ENCODE measurements at places on chromosomes 2 and 18.

GRCh38 chr18:58319719-58320118 lies 275.7 kb downstream of the NEDD4L start:
- H3K4me1 ChIP-seq = peaks cover 10% of the 10 kb centered on the region
- no peaks in the 10 kb centered on the region for H3K27me3 ChIP-seq
- H3K4me3 ChIP-seq = no peak overlapping the region
- H3K27ac ChIP-seq = no peak overlapping the region
- DNase-seq = no peak

- H3K36me3 ChIP-seq = no peaks in the 10 kb centered on the region
- no peak overlapping the region for H3K4me3 ChIP-seq
- no peak overlapping the region for H3K27ac ChIP-seq
- H3K27me3 ChIP-seq = no peaks in the 10 kb centered on the region
- H3K4me1 ChIP-seq = no peaks in the 10 kb centered on the region
Observed at GRCh38 chr2:177180269-177181000, 32.2 kb upstream of the HNRNPA3 start.

DNA sequence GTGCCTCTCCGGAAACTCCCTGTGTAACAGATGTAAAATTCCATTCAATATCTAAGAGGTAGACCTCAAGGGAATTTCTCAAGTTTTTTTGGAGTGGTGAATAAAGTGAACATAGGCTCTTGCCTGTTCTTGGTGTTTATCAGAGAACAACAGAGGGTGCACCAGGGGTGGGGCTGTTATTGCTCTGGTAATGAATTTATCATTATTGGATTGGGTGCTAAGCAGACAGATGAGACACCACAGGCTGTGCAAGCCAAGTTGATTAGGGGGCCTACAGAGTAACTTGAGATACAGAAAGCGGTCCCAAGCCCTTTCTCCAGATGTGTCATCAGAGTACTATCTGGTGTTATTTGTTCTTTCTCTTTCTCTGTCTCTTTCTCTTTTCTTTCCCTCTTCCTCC lies 286.3 kb downstream of the OSR1 start:
- no peak for DNase-seq
- H3K27me3 ChIP-seq = no peaks in the 10 kb centered on the region
- no peak overlapping the region for H3K27ac ChIP-seq
- no peaks in the 10 kb centered on the region for H3K4me1 ChIP-seq
- H3K36me3 ChIP-seq = no peaks in the 10 kb centered on the region

- no peak overlapping the region for H3K27ac ChIP-seq
- no peaks in the 10 kb centered on the region for H3K36me3 ChIP-seq
- H3K27me3 ChIP-seq = no peaks in the 10 kb centered on the region
- peaks cover 1% of the 10 kb centered on the region for H3K4me1 ChIP-seq
- DNase-seq = no peak
Observed at GRCh38 chr18:12397254-12397653, 10.5 kb upstream of the PRELID3A start.

GRCh38 chr2:47129191-47129706 lies 25.9 kb downstream of the STPG4 start:
- DNase-seq = no peak
- H3K27ac ChIP-seq = no peak overlapping the region
- H3K36me3 ChIP-seq = no peaks in the 10 kb centered on the region
- no peak overlapping the region for H3K4me3 ChIP-seq

- DNase-seq = no peak
- H3K36me3 ChIP-seq = no peaks in the 10 kb centered on the region
- no peak overlapping the region for H3K4me3 ChIP-seq
- peaks cover 5% of the 10 kb centered on the region for H3K4me1 ChIP-seq
Observed at GRCh38 chr2:84882775-84883550, 2.1 kb upstream of the TRABD2A start.

GRCh38 chr2:197209742-197210408 lies 100.7 kb downstream of the ANKRD44 start:
- no peaks in the 10 kb centered on the region for H3K4me1 ChIP-seq
- no peak overlapping the region for H3K27ac ChIP-seq

- H3K4me3 ChIP-seq = no peak overlapping the region
- no peaks in the 10 kb centered on the region for H3K36me3 ChIP-seq
- no peak overlapping the region for H3K27ac ChIP-seq
- H3K27me3 ChIP-seq = no peaks in the 10 kb centered on the region
Observed at GRCh38 chr2:71100195-71100964, 29.6 kb downstream of the MCEE start.

- no peak overlapping the region for H3K4me3 ChIP-seq
- H3K27ac ChIP-seq = no peak overlapping the region
- no peak for DNase-seq
- H3K27me3 ChIP-seq = no peaks in the 10 kb centered on the region
- H3K4me1 ChIP-seq = no peaks in the 10 kb centered on the region
Observed at GRCh38 chr2:161173541-161174194, 13.4 kb downstream of the TANK start.

GRCh38 chr18:50578030-50578429 lies 18.1 kb downstream of the MAPK4 start:
- H3K27ac ChIP-seq = no peak overlapping the region
- peaks cover 5% of the 10 kb centered on the region for H3K4me1 ChIP-seq
- no peak overlapping the region for H3K4me3 ChIP-seq
- no peaks in the 10 kb centered on the region for H3K27me3 ChIP-seq

DNA sequence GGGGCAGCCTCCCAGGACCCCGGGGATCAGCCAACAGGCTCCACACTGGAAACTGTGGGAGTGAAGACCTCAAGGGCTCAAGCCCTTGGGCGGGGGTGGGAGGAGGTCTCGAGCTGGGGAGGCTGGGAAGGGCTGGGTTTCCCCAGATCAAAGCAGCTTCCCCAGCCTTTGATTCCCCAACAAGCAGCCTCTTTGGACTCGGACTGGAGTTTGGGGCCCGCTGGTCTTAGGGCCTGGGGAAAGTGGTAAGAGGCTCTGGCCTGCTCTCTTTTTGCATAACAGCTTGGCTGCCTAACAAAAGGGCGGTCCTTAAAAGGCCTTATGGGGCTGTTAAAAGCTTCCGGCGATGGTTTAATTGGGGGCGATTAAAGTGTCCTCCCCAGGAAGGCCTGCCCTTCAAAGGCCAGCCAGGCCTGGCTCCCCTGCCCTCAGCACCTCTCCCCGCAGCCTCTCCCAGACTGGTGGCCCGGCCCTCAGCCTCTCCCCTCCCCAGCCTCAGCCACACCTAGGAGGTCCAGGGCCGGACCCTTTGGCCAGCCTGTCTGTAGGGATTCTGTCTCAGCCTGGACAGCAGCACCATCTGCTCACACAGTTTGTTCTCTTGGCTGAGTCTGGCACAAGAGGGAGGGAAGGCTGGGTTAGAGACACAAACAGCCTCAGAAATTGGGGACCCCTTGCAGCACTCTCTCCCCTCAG lies 39.6 kb downstream of the ZFP36L2 start:
- no peak for DNase-seq
- no peaks in the 10 kb centered on the region for H3K27me3 ChIP-seq
- H3K36me3 ChIP-seq = no peaks in the 10 kb centered on the region

DNA sequence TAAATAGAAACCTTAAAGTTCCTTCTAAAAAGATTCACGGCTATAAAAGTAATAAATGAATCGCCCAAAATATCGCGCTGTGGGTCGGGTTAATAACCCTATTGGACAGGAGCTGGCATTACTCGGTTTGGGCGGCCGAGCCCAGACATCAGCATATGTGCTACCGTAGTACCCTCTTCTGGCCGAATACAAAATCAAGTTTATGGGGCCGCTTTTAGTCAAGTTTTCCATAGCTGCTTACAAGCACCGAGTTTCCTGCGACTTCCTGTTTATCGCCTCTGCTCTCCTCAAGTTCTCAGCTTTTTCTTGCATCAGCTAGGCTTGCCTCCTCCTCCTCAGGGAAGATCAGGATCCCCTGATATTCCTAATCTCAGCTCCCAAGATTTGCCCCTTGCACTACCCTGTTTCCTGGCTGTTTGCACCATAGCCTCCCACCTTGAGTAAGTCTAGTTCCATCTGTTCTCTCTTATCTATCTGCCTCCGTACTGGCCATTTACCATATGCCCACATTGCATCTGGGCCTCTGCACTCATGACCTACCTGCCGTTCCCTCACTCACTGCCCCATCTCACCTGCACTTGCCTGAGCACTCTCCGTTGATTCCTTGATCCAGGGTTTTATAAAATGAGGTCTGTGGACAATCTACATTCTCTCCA lies 56.1 kb downstream of the SLC35F5 start:
- no peak overlapping the region for H3K27ac ChIP-seq
- H3K4me1 ChIP-seq = no peaks in the 10 kb centered on the region
- H3K36me3 ChIP-seq = peaks cover 2% of the 10 kb centered on the region
- DNase-seq = no peak
- H3K4me3 ChIP-seq = no peak overlapping the region
- no peaks in the 10 kb centered on the region for H3K27me3 ChIP-seq

GRCh38 chr18:25256439-25256838 lies 95.5 kb downstream of the ZNF521 start:
- H3K4me1 ChIP-seq = peaks cover 4% of the 10 kb centered on the region
- no peaks in the 10 kb centered on the region for H3K27me3 ChIP-seq
- H3K4me3 ChIP-seq = no peak overlapping the region
- peaks cover 2% of the 10 kb centered on the region for H3K36me3 ChIP-seq
- DNase-seq = no peak
- H3K27ac ChIP-seq = no peak overlapping the region

DNA sequence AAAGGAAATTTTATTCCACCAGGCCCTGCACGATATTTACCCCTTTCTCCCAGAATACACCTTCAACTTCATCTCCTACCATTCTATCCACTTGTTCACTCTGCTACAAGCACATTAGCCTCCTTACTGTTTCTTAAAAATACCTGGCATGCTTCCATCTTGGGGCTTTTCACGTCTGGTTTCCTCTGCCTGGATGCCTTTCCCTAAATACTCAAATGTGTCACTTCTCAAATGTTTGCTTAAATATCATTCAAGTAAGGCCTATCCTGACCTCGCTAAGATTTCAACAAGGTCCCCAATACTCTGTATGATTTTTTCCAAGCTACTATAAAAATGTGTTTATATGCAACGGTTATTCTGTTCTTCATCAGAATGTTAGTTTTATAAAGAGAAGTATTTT lies 433.0 kb upstream of the CHAC2 start:
- no peaks in the 10 kb centered on the region for H3K4me1 ChIP-seq
- DNase-seq = no peak
- no peaks in the 10 kb centered on the region for H3K27me3 ChIP-seq
- no peak overlapping the region for H3K27ac ChIP-seq
- no peaks in the 10 kb centered on the region for H3K36me3 ChIP-seq

All from neuronal stem cell (in vitro differentiated cells).